Cardiac septum (tissue), 1 donor: ENCODE measurements at places on chromosomes 2 and 18. TPM values are rescaled to one million over a fixed set of nuclear protein-coding genes. Genes with fewer than 3 reads are reported as not detected.

GRCh38 chr2:173028671-173029070 lies 47.0 kb upstream of the MAP3K20 start:
- DNase-seq = no peak

- no peak for DNase-seq
Observed at GRCh38 chr2:136383167-136383566, 265.2 kb upstream of the CXCR4 start.

The CLIP4 gene
- total RNA-seq = 33.0 TPM

- DNase-seq = no peak
Observed at GRCh38 chr2:199440118-199440517, 17.6 kb downstream of the SATB2 start.

DNA sequence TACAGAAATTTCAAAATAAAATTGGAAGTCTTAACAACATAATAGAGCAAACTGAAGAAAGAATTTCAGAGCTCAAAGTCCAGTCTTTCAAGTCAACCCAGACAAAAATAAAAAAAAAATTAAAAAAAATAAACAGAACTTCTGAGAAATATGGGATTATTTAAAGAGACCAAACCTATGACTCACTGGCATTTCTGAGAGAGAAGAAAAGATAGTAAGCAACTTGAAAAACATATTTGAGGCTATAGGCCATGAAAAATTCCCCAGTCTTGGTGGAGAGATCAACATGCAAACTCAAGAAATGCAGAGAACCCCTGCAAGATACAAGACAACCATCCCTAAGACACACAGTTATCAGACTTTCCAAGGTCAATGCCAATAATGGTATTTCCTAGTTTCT lies 167.4 kb downstream of the RNF144A start:
- DNase-seq = no peak

GRCh38 chr2:28134262-28134812 lies 243.8 kb downstream of the BABAM2 start:
- DNase-seq = no peak

The MROH2A gene
- total RNA-seq = not detected

GRCh38 chr2:12484536-12485115 lies 232.1 kb upstream of the TRIB2 start:
- DNase-seq = no peak

GRCh38 chr2:47288864-47289263 lies 114.1 kb upstream of the MSH2 start:
- no peak for DNase-seq

The LIMS1 gene
- 121 TPM for total RNA-seq

DNA sequence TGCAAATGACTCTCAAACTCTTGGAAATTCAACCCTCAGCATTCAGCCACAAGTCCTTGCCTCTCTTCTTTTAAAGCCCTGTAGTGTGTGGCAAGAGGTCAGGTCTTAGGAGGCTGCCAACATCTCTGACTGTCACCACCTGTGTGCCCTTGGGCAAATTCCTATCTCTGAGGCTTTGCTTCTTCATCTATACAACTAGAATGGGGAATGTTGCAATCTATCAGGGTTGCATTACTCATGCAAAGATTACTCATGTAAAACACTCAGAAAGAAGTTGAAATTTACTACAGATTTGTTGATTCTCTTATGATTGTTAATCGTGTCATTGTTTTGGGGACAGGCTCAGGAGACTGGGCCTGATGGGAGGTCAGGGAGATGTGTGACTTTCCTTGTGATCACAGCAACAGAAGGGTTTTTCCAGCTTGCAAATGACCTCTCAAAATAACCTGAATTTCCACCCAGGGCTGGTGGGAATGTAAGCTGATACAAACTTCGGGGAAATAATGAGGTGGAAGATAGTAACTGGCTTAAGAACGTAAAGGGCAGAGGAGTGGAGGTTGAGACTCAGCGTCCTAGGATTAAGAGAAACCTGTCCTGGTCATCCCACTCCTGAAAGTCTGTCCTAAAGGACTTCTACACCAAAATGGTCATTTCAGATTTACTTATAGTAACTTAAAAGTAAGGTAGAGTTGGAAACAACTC lies 32.1 kb upstream of the SIGLEC15 start:
- no peak for DNase-seq

GRCh38 chr2:105924932-105925331 lies 180.2 kb downstream of the NCK2 start:
- DNase-seq = no peak

GRCh38 chr2:98086491-98087446 lies at the start of gene VWA3B:
TSS of gene VWA3B (plus strand) at chr2:98087167. CDS start at chr2:98093093, 5,926 bp downstream.
- DNase-seq = peak; percentile 91
